ENCODE measurements at places on chromosomes 11 and 22. TPM values are rescaled to one million over a fixed set of nuclear protein-coding genes. Genes with fewer than 3 reads are reported as not detected.

The DDI1 gene
- not detected for total RNA-seq

The DEFB131B gene
- not detected for total RNA-seq

The OR8G1 gene
- not detected for total RNA-seq

The MYOD1 gene
- not detected for total RNA-seq

The FGF19 gene
- total RNA-seq = 362 TPM

The ANO1 gene
- total RNA-seq = 228 TPM

The OR5P2 gene
- not detected for total RNA-seq

The UPK3A gene
- total RNA-seq = 0.40 TPM

The SLC17A6 gene
- total RNA-seq = not detected

The B3GAT3 gene
- total RNA-seq = 60.7 TPM

The CALCA gene
- not detected for total RNA-seq

DNA sequence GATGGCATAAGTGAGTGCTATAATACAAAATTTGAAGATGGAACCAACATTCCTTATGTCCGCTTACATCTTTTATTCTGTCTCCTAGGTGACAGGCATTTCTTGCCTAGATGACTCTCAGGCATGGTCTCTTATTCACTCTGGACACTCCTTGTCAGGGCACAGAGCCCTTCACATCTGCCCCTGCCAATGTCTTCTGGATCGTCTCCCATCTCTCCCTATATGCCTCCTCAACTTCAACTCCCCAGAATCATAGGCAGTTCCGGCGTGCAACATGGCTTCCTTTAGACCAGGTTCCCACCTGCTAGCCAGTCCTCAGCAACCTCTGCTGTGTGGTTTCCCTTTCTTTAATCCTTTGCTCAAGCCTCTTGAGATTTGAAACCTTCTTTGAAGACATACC is 300.9 kb downstream of the TENM4 start:
- no peak for DNase-seq

GRCh38 chr11:57332694-57333440 is 2.8 kb downstream of the SSRP1 start:
- DNase-seq = no peak

- no peak for DNase-seq
Measured at GRCh38 chr11:62129590-62130282, 5.9 kb downstream of the INCENP start.

- DNase-seq = no peak
Measured at GRCh38 chr22:39690881-39691605, 120.5 kb downstream of the CACNA1I start.

GRCh38 chr22:19974268-19974861 is 32.7 kb upstream of the TXNRD2 start:
- DNase-seq = no peak

DNA sequence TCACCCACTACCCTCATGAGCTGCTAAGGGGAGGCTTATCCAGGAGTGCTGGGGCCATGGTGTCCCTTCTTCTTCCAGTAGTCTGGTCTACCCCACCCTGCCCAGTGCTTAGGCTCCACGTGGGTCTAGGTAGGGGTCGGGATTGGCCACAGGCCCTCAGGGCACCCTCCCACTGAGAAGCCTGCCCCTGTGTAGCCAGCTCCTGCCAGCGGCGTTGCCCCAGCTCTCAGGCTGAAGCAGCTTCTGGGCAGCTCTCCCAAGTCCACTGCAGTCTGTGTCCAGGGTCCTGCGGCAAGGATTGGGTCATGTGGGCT is 24.0 kb upstream of the RIC3 start:
- DNase-seq = no peak

DNA sequence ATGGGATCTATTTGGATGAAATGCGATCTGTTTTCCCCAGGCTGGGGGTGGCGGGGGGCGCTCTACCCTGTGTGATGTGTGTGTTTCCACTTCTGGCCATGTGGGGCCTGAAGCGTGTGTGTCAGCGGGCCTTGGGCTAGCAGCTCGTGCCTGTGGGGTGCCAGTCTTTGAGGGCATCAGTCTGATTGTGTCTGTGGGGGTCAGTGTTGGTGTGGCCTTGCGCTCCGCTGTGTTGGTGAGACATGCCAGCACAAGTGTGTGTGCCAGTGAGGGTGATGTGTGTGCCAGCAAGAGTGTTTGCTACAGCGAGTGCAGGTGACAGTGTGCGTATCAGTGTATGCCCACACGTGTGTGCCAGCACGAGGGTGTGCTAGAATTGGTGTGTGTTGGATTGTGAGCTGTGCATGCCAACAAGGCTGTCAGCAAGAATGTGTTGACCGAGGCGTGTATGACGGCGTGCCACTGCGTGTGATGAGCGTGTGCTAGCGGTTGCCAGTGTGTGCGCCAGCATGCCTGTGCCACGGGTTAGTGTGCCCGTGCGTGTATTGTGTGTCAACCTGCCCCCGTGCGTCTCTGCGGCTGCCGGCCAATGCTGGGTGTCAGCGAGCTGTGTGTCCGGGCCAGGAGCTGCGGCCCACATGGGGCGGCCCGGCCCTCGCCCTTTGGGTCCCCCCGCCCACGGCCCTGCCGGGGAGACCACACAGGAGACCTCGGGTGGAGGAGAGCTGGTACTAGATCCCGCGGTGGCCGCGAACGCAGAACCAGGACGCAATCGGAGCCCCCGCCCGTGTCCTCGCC is 519 bp downstream of the ARRB1 start:
- no peak for DNase-seq

GRCh38 chr11:115085461-115086210 is 407.3 kb downstream of the NXPE2 start:
- DNase-seq = no peak

DNA sequence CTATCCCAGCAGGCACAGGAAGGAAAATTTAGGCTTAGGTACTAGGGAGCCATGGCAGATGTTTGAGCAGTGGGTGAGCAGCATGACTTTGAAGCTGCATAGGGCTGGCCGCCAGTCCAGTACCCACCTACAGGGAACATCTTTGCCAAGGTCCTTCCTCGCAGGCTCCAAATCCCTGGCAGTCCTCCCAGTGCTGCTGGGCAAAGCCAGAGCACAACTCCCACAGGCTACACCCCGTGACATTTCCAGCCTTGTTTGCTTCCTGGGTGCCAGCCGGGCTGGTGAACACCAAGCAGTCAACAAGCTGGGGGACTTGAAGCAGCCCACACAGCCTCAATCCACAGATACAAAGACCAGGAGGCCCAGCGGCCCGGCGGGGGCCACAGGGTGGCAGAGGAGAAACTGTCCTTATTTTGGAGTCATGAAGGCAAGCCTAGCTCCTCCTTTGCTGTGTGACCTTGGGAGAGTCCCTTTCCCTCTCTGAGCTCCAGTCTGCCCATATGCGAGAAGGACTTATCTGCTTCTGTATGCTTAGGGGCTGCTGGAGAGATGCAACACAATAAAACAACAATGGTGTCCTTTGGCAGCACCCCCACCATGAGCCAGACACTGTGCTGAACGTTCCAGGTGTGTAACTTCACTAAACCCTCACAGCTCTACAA is 28.0 kb downstream of the TPST2 start:
- peak; percentile 15 for DNase-seq

DNA sequence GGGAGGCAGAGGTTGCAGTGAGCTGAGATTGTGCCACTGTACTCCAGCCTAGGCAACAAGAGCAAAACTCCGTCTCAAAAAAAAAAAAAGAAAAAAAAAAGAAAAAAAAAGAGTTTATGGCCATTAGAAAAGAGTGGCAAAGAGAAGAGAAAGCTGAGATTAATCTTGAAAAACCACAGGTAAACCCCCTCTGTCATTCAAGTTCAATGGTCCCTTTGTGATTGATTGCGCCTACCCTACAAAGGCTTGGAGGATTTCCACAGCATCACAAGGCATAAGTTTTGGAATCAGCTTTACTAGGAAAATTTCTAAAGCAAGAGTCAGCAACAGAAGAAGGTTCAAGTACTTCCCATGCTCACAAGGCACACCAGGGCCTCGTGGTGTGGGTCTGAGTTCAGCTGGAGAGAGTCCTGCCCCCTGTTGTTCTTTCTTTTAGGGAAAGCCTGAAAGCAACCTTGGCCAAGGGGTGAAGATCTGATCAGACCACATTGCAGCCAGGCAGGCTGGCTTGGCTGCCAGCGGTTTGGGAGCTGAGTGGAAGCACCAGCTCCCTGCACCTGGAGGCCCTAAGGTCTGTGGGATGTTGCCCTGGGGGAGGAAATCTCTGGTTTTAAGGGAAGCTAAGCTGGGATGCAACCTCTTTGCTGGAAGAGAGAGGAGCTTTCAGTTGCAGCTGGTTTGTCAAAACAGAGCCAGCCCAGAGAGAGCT is 41.8 kb downstream of the SLN start:
- DNase-seq = no peak

GRCh38 chr11:66592457-66593302 is at the start of the genes CCDC87 and CCS:
CCDC87 (minus strand) TSS chr11:66593063; CDS start chr11:66593015, 48 bp downstream.
CCS (plus strand) TSS chr11:66593185; CDS start chr11:66593262, 77 bp downstream.
- DNase-seq = peak; percentile 99

DNA sequence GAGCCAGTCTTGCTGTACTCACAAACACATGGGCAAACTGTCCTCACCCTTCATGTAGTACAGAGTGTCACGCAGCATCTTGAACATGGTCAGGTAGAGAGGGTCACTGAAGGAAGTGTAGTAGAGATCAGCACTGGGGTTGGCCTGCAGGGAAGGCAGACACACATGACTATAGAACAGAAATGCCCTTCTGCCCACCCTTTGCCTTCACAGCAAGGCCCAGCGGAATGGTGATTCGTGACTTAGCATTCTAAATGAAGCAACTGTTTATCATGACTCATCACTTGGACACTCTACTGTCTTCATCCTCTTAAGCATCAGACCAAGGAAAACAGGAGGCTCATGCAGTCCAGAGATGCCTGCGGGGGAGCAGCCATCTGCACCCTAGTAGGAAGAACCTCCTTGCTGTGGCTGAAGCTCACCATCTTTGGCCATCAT is 33.4 kb downstream of the SERPIND1 start:
- DNase-seq = no peak

DNA sequence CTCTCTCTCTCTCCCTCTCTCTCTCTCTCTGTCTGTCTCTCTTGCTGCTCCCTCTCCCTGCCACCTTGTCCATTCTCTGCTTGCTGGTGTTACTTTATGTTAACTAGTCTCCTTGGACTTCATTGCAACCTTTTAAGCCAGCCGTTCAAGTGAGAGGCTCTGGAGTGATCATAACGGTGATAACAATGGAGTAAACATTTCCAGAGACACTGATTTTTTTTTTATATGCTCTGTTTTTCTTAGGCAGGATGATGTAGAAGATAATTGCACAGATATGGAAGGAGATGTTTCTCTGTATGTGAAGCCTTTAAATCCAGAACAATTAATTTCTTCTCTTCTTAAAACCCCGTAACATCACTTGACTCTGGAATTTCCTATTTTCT is 287.7 kb downstream of the TMEM135 start:
- no peak for DNase-seq

GRCh38 chr11:60658409-60658808 is 41.0 kb upstream of the MS4A8 start:
- DNase-seq = no peak

DNA sequence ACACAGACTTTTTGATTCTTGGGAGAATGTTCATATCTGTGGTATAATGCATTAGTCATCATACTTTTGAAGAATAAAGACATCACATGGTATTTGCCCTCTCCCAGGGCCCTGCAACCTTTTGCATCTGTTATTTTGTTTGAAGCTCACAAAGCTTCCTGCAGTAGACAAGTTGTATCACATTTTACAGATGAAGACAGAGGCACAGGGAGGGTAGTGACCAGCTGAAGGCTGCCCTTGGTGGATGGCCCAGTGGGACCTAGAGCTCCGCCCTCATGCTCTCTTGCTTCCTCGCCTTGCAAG is 66.4 kb downstream of the UBASH3B start:
- DNase-seq = no peak

DNA sequence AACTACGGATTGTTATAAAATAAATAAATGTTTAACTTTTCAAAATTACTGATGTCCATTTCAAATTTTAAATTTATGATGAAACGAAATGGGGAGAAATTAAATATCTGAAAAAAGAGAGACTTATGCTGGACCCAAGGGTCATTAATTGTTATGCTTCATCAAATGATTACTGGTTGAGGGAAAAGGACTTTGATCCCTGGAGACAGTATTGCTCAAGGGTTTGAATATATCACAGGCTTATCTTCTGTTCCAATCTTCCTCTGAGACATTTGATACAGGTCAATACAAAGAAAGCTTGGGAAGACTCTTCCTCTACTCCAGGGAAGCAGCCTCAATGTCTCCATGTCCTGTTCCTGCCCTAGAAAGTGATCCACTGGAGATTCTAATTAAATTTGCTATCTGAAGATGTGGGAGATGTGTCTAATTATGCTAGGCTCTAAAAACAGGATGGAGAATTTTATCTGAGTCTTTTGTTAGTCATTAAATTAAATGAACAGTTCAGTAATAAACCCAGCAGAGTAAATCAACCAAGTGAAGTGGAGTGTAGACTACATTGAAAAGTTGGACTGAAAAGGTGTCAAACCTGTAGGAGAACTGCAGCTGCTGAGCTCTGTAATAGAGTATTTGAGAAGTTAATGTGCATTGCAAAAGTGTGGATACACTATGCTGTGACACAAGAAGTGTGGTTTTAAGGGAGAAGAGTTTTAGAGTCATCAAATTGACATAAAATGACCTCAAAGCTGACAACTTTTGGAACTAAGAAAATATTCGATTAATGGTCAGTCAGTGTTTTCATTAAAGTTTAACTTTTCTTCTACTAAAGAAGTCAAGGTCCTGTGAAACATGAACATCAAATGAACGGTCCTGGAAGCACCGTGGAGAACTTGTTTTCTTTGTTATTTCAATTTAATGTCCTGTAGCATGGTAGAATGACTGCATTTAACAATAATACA is 623.7 kb upstream of the CCDC90B start:
- DNase-seq = no peak

- DNase-seq = peak; percentile 32
Measured at GRCh38 chr22:32542677-32543357, 68.2 kb downstream of the FBXO7 start.

- DNase-seq = no peak
Measured at GRCh38 chr11:14954581-14954980, 17.6 kb downstream of the CALCA start.

DNA sequence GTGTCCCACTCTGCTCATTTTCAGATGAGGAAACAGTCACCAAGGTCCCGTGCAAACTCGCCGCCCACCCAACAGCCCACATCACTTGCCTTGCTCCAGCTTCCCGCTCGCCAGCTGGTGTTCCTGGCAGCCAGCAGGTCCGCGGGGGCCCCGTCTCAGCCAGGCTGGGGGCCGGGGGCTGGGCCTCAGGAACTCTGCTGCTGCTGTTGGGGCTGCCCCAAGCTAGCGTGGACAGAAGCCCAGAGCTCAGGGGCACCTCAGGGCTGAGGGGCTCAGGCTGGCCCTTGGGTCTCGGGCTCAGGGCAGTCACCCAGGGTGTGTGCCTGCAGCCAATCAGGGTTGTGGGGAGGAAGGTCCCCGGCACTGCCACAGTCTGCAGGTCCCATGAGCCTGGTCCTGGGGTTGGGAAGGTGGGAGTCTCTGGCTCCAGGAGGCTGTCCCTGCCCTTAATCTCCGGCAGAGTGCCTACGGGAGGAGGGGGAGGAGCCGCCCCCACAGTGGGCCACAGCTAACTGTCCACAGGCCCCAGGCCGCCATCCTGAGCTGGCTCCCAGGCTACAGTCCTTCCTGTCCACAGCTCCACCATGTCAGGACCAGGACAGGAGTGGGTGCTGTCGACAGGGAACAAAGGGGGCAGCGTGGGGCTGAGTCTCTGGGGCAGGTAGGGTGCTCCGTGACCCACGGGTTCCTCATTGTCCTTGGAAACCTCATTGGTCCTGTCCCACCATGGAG is 65.2 kb downstream of the ARFGAP3 start:
- no peak for DNase-seq
